Daoy (cell line): ENCODE measurements at places on chromosomes 5 and 9. TPM values are rescaled to one million over a fixed set of nuclear protein-coding genes. Genes with fewer than 3 reads are reported as not detected.

DNA sequence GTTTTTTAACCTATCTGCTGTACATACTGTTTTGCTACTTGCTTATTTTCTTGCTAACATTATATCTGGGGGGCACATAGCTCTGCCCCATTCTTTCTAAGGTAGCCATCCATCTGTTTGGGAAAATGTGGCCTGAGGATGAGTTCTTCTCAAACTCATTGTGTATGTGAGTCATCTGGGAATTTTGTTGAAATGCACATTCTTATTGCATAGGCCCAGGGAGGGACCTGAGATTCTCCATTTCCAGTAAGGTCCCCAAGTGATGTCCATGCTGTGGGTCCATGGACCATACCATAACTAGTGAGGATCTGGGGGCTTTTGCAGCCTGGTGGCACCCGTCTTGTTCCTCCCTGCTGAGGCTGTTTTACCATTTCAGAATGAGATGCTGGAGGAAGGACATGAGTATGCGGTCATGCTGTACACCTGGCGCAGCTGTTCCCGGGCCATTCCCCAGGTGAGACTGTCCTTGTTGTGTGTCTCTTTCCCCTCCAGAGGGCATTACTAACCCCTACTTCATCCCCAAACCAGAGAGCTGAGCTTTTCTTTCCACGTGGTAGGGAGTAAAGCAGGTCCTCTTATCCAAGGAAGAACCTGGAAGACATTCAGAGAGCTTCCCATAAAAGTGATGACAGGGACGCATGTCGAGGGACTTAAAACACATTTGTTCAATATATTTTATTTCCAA, 28.6 kb downstream of the CYFIP2 start:
- DNase-seq: no peak

DNA sequence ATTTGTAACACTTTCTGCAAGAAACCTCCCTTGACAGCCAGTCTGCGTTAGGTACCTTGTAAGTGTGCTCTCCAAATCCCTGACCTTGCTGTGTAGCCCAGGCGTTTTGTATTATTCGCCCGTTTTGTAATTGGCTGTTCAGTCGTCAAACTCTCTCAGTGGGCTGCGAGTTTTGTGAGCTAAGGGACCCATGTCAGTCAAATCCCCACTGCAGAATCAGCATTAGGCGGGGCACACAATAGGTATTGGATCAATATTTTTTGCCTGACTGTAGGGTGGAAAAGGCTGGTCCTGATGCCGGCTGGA, 665 bp downstream of the DNAJC18 start:
- no peak for DNase-seq

TOR4A gene
- total RNA-seq: 13.4 and 18.7 TPM in 2 replicates

DNA sequence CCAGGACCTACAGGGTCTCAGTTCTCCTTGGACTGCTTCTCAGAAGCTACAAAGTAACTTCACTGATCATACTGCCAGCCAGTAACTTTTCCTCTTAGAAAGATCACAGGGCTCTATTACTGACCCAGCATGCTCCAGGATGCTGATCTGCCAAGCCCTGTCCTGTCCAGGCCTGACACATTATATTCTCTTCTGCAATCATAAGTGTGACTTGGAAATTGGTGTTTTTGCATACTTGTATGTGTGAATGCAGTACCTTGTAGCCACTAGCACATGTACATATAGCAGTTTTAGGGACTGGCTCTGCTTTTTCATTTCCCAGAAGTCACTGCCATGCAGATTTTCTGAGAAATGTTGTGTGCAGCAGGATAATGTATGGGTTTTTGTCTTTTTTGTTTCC, 40.1 kb upstream of the CCNH start:
- no peak for DNase-seq

DNA sequence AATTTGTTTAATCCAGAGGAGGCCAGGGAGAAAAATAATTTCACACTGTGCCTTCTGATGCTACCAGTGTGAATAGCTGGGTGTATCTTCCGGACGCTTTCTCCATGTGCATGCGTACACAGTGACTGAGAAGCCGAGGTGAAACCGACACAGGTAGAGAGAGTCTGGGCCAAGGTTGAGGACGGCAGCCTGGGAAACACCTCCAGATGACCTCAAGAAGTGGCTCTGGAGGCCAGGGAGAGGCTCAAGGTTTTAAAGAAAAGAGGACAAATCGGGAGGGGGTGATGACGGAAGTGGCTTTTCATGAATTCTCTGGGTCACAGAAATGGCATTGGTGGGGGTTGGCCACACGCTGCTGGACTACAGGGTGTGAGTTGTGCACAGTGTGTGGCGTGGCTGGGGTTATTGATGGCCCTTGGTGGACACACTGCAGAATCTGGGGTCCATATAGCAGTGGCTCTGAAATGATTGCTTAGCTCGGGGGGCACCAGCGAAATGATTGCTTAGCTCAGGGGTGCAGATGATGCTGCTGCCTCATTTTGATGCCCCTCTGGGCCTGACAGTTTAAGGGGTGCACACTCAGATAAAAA, 34.1 kb upstream of the LRRC14B start:
- DNase-seq: no peak

DNA sequence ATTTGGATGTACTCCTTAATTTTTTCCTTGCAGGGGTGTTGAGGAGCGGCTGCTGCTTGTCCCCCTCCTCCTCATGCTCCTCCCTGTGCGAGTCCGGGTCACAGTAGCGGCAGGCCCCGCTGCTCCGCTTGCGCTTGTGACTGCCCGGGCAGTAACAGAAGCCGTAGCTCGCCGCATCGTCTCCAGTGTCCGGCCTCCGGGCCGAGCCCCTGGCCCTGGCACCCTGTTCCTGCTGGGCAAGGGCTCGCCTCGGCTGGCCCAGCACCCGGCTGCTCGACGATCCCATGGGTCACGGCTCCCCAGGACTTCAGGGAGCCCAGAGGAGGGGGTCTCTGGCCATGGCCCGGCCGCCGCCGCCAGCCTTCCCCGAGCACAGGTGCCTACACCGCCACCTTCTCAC, at the start of gene GMCL2:
Gene GMCL2 (minus strand): TSS at position 358 of the 400 bp plus-strand sequence. CDS start 72 bp downstream, at position 286.
- no peak for DNase-seq

DNA sequence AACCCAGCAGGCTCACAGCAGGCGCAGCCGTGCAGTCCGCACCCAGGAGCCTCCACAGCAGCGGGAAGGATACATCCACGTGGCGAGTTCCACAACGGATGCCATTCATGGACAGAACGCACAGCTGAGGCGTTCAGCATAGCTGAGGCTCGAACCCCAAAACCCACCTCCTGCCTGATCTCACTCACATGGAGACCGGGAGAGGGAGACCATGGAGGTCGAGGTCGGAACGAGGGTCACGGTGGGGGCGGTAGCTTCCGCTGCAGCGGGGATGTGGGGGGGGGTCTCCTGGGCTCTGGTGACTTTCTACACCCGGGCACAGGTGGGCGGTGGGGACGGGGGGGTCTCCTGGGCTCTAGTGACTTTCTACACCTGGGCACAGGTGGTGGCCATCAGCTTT, 17.5 kb downstream of the TERT start:
- no peak for DNase-seq

CYLC2 gene
- not detected in 2 replicates for total RNA-seq

- DNase-seq: peak; percentile 54
Observed at GRCh38 chr9:133126697-133127339, 5.8 kb upstream of the RALGDS start.

DNA sequence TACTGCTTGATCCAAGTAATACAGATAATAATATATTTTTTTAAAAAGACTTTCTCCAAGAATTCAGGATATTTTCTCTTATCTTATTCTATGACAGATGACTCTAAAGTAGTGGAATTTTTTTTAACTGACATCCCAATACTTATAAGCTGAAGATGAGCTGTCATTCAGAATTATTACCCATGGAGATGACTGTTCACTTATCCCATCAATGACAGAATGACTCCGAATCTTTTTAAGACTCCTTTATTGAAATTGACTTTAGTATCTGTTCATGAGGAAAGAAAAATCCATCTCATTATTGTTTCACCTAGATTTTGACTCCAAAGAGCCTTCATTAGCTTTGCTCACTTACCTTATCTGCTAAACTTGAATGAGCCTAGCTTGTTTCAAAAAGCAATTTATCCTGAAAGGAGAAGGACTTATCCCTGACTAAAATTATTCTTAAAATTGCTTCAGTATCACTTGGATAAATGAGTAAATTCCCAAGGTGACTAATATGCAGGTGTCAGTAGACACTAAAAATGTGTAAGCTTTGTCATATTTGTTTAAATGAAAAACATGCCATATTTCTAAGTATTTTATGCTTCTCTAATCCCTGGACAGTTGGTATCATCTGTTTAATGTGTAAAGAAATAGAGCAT, 146.9 kb downstream of the PLCXD3 start:
- no peak for DNase-seq

DNA sequence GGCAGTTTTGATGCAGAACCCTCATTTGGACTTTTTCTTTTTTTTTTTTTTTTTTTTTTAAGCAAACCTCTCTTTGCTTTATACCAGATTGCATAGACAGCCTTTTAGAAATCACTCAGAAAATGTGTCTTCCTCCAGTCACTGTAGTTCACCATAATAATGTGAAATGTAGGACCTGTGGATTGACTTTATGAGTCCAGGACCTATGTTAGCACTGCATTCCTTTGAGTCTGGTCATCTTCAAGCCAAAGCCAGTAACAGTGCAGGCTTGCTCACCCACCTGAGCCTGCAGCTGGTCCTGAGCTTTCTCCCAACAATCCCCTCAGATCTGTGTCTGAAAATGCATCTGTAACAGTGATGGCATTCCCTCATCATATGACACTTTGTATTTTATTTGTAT, 110.7 kb upstream of the NFIL3 start:
- DNase-seq: peak; percentile 47

MYO10 gene
- 42.9 and 64.0 TPM in 2 replicates for total RNA-seq

- no peak for DNase-seq
Observed at GRCh38 chr5:7271435-7272084, 124.4 kb upstream of the ADCY2 start.

LCN2 gene
- total RNA-seq: not detected in 2 replicates
